ENCODE measurements at places on chromosomes 5 and 9. TPM values are rescaled to one million over a fixed set of nuclear protein-coding genes. Genes with fewer than 3 reads are reported as not detected.

GRCh38 chr5:139562847-139563246, 1.7 kb downstream of the UBE2D2 start:
- peak overlapping the region; percentile 93 for H3K4me3 ChIP-seq
- peak; percentile 26 for DNase-seq
- peaks cover 8% of the 10 kb centered on the region for H3K36me3 ChIP-seq
- peaks cover 48% of the 10 kb centered on the region for H3K4me1 ChIP-seq

- DNase-seq = no peak
- peaks cover 38% of the 10 kb centered on the region for H3K4me1 ChIP-seq
- H3K27ac ChIP-seq = no peak overlapping the region
- no peak overlapping the region for H3K4me3 ChIP-seq
- H3K36me3 ChIP-seq = no peaks in the 10 kb centered on the region
These were observed 72.7 kb upstream of the NEURL1B start for GRCh38 chr5:172568308-172568910.

DNA sequence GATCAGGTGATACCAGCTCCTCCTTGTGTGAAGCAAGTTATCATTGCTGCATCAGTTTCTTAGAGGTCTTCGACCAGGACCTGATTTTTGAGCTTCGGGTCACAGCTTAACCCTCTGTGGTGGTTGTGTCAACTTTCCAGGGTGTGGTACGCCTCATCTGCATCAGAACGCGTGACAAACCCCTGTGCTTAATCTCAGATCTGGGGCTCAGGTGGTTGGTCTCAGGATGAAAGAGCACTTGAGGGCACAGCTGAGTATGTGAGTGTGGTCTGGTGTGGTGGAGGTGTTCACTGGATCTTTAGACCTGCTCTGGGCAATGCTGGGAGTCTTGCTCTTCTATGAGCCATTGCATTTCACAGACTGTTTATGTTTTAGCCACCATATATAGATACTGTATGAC, 64.1 kb downstream of the OSTF1 start:
- no peaks in the 10 kb centered on the region for H3K27me3 ChIP-seq
- no peak overlapping the region for H3K4me3 ChIP-seq

DNA sequence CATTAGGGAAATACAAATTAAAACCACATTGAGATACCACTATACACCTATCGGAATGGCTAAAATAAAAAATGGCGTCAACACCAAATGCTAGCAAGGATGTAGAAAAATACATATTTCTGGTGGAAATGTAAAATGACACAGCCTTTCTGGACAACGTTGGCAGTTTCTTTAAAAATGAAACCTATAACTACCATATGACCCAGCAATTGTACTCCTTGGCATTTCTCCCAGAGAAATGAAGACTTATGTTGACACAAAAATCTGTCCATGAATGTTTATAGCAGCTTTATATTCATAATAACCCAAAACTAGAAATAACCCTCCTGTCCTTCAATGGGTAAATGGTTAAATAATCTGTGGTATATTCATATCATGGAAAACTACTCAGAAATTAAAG, 188.7 kb upstream of the RAD23B start:
- H3K27ac ChIP-seq = no peak overlapping the region
- H3K4me1 ChIP-seq = no peaks in the 10 kb centered on the region
- H3K36me3 ChIP-seq = no peaks in the 10 kb centered on the region

DNA sequence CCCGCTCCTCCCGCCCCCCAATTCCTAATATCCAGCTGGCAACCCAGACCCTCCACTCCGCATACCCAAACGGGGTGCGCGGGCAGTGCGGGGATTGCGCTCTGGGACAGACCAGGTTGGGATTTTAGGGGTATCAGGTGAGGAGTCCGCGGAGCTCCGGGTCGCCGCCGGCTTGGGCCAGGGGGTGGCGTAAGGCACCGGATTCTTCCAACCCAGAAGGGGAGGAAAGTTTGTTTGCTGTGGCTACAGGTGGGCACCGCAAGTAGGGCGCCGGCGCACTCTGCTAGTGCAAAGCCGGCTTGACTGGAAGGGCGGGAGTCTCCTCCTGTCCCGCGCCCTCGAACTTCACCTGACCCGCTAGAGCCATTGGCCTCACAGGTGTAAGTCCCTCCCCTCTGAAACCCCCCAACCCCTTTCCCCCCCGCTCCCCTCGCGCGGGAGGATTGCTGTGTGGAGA, 709 bp downstream of the IQGAP2 start:
- no peaks in the 10 kb centered on the region for H3K27me3 ChIP-seq
- peak; percentile 79 for DNase-seq
- H3K36me3 ChIP-seq = no peaks in the 10 kb centered on the region
- H3K4me3 ChIP-seq = peak overlapping the region; percentile 73
- peak overlapping the region; percentile 88 for H3K27ac ChIP-seq

DNA sequence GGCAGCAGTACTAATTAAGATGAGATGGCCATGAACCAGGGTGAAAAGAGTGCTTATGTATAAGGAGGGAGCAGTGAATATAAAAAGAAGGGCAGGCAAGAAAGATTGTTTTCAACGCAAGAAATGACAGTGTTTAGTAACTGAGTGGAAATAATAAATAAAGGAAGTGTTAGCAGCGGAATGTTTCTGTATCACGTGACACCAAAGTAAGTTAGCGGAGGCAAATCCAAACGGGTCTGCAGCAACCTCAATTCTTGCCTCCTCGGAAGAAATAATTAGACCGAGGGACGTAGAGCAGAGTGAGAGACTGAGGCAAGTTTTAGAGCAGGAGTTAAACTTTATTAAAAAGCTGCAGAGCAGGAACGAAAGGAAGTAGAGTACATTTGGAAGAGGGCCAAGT, 15.4 kb upstream of the GAS1 start:
- no peak overlapping the region for H3K4me3 ChIP-seq
- DNase-seq = no peak
- no peak overlapping the region for H3K27ac ChIP-seq
- H3K4me1 ChIP-seq = peaks cover 22% of the 10 kb centered on the region
- H3K27me3 ChIP-seq = no peaks in the 10 kb centered on the region
- no peaks in the 10 kb centered on the region for H3K36me3 ChIP-seq

- peaks cover 22% of the 10 kb centered on the region for H3K4me1 ChIP-seq
- H3K4me3 ChIP-seq = no peak overlapping the region
- peaks cover 82% of the 10 kb centered on the region for H3K36me3 ChIP-seq
- H3K27ac ChIP-seq = no peak overlapping the region
- DNase-seq = no peak
- H3K27me3 ChIP-seq = no peaks in the 10 kb centered on the region
These were observed 167.6 kb upstream of the OTULINL start for GRCh38 chr5:14414007-14414406.

DNA sequence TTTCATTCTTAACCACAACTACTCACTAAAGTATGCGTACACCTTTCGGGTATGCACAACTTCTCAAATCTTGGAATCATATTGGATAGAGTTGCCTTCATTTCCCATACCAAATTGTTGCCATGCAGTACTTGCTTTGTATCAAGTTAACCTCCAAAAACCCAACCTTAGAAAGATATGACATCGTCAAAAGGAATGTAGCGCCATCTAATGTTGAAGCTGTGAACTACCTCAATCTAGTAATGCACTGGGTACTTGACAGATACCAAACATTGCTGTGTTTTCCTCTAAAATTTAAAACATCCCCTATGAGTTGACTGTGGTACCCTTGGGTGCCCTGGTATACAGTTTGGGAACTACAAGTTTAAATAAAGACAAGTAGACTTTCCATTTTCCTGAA, 318.4 kb downstream of the ARL15 start:
- H3K4me1 ChIP-seq = no peaks in the 10 kb centered on the region
- no peaks in the 10 kb centered on the region for H3K27me3 ChIP-seq
- no peak overlapping the region for H3K4me3 ChIP-seq
- no peak overlapping the region for H3K27ac ChIP-seq
- no peak for DNase-seq

- no peaks in the 10 kb centered on the region for H3K36me3 ChIP-seq
- DNase-seq = no peak
- H3K4me1 ChIP-seq = peaks cover 8% of the 10 kb centered on the region
- no peak overlapping the region for H3K27ac ChIP-seq
These were observed 46.7 kb upstream of the MAMDC2 start for GRCh38 chr9:69996967-69997366.

- no peak overlapping the region for H3K27ac ChIP-seq
- H3K36me3 ChIP-seq = no peaks in the 10 kb centered on the region
- no peak for DNase-seq
- H3K27me3 ChIP-seq = no peaks in the 10 kb centered on the region
These were observed 212.1 kb downstream of the SLF1 start for GRCh38 chr5:94830520-94830919.

DNA sequence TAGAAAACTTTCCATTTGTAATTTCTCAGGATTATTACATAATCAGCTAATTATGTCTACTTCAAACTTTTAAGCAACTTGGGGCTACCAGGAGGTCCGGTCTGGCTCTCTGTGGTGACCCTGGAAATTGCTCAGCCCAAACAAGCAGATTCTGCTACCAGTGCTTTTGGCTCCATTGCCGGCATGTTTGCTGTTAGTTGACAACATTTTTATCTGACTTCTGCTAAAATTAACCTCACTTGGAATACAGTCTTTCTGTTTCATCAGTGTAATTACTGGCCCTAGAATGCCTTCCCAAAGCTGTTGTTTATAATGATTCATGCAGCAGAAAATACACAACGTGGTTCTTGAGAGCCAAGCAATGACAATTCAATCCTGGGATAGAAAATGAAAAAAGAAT, 38.5 kb upstream of the FAM81B start:
- no peaks in the 10 kb centered on the region for H3K36me3 ChIP-seq
- no peak overlapping the region for H3K27ac ChIP-seq
- DNase-seq = peak; percentile 9

DNA sequence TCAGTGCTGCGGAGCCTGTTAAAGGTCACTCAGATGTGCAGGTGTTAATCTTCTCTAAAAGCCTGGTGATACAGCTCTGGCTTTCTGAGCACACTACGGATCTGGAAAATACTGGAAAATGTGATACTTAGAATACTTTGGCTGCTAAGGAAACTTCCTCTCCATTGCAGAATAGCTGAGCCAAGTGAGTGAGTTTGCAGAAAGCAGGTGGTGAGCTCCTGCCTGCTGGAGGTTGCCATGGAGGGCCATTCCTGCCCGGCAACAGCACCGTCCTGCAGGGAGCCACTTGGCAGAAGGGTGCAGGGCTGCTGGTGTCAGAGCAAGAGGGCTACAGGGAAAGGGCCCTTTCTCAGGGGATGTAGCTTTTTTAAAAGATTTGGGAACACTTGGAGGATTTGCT, 40.7 kb downstream of the SECISBP2 start:
- no peak overlapping the region for H3K4me3 ChIP-seq
- DNase-seq = no peak
- no peak overlapping the region for H3K27ac ChIP-seq
- H3K4me1 ChIP-seq = peaks cover 12% of the 10 kb centered on the region
- H3K36me3 ChIP-seq = peaks cover 100% of the 10 kb centered on the region

GRCh38 chr5:1809416-1810035, 8.3 kb downstream of the NDUFS6 start:
- H3K36me3 ChIP-seq = peaks cover 74% of the 10 kb centered on the region
- no peaks in the 10 kb centered on the region for H3K27me3 ChIP-seq
- no peak for DNase-seq
- H3K4me3 ChIP-seq = no peak overlapping the region
- no peak overlapping the region for H3K27ac ChIP-seq

DNA sequence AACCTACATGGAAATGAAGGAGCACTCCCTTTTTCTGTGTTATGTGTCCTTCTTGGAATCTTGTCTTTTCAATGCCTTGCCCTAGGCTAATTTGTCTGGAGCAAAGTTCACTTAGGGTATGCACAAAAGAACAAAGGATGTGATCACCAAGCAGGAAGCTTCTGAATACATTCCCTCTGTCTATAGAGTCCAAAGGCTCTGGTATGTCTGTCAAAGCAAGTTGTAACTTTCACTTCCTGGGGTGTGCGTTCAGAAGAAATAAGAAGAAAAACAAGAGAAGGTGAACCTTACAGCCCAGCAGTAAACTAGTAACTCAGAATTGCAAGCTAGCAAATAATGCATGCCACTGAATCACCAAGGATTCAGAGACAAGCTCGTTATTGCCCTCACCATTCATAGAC, 31.7 kb upstream of the CDH6 start:
- DNase-seq = no peak
- H3K4me3 ChIP-seq = no peak overlapping the region
- no peaks in the 10 kb centered on the region for H3K4me1 ChIP-seq

DNA sequence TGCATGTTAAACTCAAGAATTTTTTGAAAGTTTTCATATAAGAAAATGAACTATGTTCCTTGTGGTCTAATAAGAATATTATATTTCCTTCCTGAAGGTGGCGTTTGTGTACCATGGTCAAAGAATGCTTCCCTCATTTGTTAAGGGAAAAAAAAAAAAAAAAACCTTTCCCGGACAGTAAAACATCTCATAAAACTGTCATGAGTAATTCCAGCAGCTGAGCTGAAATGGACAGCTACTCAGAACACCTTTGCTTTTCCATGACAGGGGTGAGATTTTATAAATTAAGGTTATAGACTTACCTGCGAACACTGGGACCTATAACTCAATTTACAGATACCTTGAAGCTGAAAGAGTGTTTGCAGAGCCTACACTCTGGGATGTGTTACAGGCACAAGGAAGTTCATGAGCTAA, 113.2 kb upstream of the RANBP3L start:
- peaks cover 4% of the 10 kb centered on the region for H3K4me1 ChIP-seq
- no peak overlapping the region for H3K4me3 ChIP-seq
- H3K27me3 ChIP-seq = no peaks in the 10 kb centered on the region
- H3K27ac ChIP-seq = no peak overlapping the region
- peak; percentile 66 for DNase-seq

DNA sequence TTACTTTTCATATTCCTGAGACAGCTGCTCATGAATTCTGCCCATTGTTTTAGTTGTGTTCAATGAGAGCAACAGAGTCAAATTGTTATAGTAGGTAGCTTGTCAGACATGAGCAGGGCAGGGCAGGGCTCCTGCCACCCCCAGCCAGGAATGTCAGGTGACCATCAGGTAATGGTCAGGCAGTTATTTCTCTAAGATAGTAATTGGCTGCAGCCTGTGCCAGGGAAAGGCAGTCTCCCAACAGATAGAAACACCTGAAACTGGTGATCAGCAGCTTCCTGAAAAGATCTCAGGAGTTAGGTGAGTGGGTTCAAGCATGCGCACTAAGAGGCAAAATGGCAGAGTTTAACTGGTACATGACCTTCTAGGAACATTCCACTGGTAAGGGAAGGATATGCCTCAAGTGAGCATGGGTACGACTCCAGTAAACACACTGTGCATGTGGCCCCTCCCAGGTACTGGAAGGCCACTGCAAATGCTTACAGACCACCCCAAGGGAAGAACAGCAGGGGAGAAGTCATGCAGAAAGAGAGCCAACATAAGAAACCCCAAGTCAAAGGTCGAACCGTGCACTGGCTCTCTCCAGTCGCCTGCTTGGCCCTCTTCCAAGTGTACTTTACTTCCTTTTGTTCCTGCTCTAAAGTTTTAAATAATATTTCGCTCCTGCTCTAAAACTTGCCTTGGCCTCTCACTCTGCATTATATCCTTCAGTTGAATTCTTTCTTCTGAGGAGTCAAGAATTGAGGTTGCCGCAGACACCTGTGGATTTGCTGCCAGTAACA, 25.1 kb downstream of the CARTPT start:
- peak; percentile 44 for DNase-seq
- H3K27me3 ChIP-seq = no peaks in the 10 kb centered on the region
- no peak overlapping the region for H3K4me3 ChIP-seq
- H3K36me3 ChIP-seq = no peaks in the 10 kb centered on the region

The ALDH1A1 gene
- 187 TPM for total RNA-seq

The FAM221B gene
- not detected for total RNA-seq

The EMB gene
- total RNA-seq = 16.7 TPM

The SMIM32 gene
- 0.55 TPM for total RNA-seq

The TARS1 gene
- total RNA-seq = 125 TPM

The LEAP2 gene
- not detected for total RNA-seq

The CCL27 gene
- not detected for total RNA-seq

The DMGDH gene
- total RNA-seq = 1.8 TPM

The SPINK4 gene
- not detected for total RNA-seq

The PLCXD3 gene
- total RNA-seq = 2.6 TPM

The PCDHB7 gene
- not detected for total RNA-seq
